Esophagus squamous epithelium (tissue), 5 donors: ENCODE measurements at places on chromosomes 16 and 17. TPM values are rescaled to one million over a fixed set of nuclear protein-coding genes. Genes with fewer than 3 reads are reported as not detected.

GRCh38 chr17:44965481-44966234 lies 2.4 kb downstream of the C1QL1 start:
- H3K4me1 ChIP-seq: peaks cover 44% of the 10 kb centered on the region
- no peaks in the 10 kb centered on the region for H3K36me3 ChIP-seq
- H3K4me3 ChIP-seq: no peak overlapping the region
- H3K27ac ChIP-seq: no peak overlapping the region

DNA sequence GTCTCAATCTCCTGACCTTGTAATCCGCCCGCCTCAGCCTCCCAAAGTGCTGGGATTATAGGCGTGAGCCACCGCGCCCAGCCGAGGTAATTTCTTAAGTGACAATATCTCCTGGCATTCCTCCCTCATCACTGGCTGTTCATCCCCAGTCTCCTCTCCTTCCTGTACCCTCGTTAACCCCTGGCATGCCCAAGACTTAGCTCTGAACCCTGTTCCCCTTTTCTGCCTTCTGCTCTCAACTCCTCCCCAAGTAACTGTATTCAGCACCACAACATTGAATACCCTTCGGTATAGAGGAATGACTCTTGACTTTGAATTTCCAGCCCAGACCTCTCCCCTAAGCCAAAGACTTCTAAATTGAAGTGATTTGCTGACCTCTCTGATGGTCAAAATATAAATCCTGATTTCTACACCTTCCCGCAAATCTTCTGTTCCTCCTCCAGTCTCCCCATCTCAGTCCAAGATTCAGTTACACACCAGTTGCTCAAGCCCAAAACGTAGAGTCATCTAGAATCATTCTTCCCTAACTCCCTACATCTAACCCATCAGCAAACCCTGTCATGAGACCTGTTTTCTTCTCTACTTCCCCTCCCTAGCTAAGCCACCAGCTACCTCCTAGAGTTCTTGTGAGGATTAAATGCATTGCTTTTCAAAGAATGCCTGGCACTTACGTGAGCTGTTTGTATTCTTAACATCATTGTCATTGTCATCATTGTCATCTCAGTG lies 14.8 kb downstream of the PMP22 start:
- H3K36me3 ChIP-seq: no peaks in the 10 kb centered on the region
- H3K4me1 ChIP-seq: peaks cover 85% of the 10 kb centered on the region
- no peak for DNase-seq
- H3K4me3 ChIP-seq: no peak overlapping the region

- H3K27ac ChIP-seq: no peak overlapping the region
- H3K27me3 ChIP-seq: peaks cover 4% of the 10 kb centered on the region
- peaks cover 3% of the 10 kb centered on the region for H3K4me1 ChIP-seq
- no peaks in the 10 kb centered on the region for H3K36me3 ChIP-seq
- no peak overlapping the region for H3K4me3 ChIP-seq
Observed at GRCh38 chr16:79293836-79294460, 306.6 kb downstream of the MAF start.

- H3K27ac ChIP-seq: peak overlapping the region; percentile 88
- H3K4me3 ChIP-seq: peak overlapping the region; percentile 86
- peaks cover 42% of the 10 kb centered on the region for H3K36me3 ChIP-seq
- DNase-seq: no peak
- H3K27me3 ChIP-seq: peaks cover 17% of the 10 kb centered on the region
Observed at GRCh38 chr17:78127239-78127887, 1.2 kb downstream of the TMC6 start.

DNA sequence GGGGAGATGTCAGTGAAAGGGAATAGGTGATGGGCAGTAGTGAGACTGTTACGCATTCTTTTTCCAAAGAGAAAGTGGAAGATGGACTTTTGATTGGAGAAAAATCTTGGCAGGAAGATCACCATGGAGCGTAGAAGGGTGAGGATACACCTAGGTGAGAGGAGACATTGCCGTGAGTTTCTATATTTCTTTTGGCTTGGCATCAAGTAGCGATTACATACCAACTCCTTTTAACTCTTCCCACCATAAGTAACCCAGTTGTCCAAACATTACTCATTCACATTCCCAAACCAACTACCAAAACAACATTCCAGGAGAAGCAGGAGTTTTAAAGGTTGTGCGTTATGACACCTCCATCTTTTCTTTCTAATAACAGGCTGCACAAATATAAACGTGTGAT lies 10.7 kb upstream of the KRT28 start:
- no peak overlapping the region for H3K27ac ChIP-seq
- no peak overlapping the region for H3K4me3 ChIP-seq
- no peaks in the 10 kb centered on the region for H3K4me1 ChIP-seq
- DNase-seq: no peak
- H3K27me3 ChIP-seq: no peaks in the 10 kb centered on the region

DNA sequence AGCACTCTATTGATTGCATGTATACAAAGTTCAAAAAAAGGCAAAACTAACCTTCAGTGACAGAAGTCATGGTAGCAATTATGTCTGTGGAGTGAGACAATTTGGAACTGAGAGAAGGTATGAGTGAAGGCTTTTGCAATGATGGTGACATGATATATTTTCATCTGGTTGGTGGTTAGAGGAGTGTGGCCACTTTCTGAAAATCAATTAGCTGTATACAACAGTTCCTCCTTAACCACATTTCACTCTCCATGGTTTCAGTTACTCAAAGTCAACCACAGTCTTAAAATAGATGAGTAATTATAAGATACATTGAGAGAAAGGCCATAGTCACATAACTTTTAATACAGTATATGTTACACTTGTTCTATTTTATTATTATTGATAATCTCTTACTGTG lies 26.2 kb downstream of the ADAMTS18 start:
- H3K36me3 ChIP-seq: no peaks in the 10 kb centered on the region
- no peaks in the 10 kb centered on the region for H3K4me1 ChIP-seq
- no peak overlapping the region for H3K27ac ChIP-seq
- no peak overlapping the region for H3K4me3 ChIP-seq

DNA sequence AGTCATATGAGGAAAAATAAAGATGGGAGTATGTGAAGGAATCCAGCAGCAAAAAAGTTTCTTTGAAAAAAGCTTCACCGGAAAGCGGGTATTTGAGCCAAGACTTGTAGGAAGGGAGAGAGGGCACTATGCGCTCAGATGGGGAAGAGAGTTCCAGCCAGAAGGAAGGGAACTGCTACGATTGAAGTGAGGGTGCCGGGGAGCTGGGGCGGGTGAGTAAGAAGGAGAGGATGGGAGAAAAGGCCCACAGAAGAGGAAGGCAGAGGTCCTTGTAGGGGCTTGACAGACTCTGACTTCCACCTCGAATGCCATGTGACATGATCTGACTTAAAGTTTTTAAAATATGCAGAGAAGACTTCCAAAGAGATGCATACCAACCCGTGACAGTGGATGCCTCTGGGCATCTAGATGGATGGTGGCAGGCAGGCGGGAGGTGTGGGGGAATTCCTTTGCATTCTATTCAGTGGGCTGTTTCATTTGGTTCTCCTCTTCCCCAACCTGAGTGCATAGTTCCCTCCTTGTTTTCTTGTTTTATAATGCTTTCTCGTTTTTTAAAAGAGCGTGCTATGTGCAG lies 44.9 kb downstream of the CDRT4 start:
- no peak overlapping the region for H3K4me3 ChIP-seq
- DNase-seq: no peak
- no peak overlapping the region for H3K27ac ChIP-seq
- no peaks in the 10 kb centered on the region for H3K27me3 ChIP-seq
- H3K36me3 ChIP-seq: no peaks in the 10 kb centered on the region

- DNase-seq: no peak
- peaks cover 4% of the 10 kb centered on the region for H3K36me3 ChIP-seq
- no peak overlapping the region for H3K4me3 ChIP-seq
- no peaks in the 10 kb centered on the region for H3K4me1 ChIP-seq
Observed at GRCh38 chr17:45640141-45640850, 143.8 kb upstream of the CRHR1 start.

DNA sequence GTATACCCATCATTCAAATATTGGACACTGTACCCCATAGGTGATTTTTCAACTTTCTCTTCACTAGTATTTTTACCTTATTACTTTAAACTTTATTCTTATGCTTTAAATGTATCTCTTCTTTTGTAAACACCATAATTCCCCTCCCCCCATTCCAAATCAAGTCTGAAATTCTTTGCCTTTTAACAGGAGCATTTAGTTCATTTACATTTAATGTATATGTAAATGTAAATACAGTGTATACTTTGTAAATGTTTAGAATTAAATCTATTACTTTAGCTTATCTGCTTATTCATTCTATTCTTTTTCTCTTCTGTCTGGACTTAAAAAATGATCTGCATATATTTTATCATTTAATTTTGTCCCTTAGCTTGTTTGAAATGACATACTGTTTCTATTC lies 30.0 kb upstream of the ADGRG1 start:
- H3K27me3 ChIP-seq: no peaks in the 10 kb centered on the region
- H3K4me3 ChIP-seq: no peak overlapping the region
- no peaks in the 10 kb centered on the region for H3K4me1 ChIP-seq
- H3K36me3 ChIP-seq: no peaks in the 10 kb centered on the region

- no peaks in the 10 kb centered on the region for H3K36me3 ChIP-seq
- peaks cover 19% of the 10 kb centered on the region for H3K4me1 ChIP-seq
- peak overlapping the region; percentile 43 for H3K27ac ChIP-seq
- no peaks in the 10 kb centered on the region for H3K27me3 ChIP-seq
- DNase-seq: no peak
Observed at GRCh38 chr17:27323538-27324215, 29.8 kb downstream of the WSB1 start.

- H3K27me3 ChIP-seq: no peaks in the 10 kb centered on the region
- H3K4me3 ChIP-seq: no peak overlapping the region
- peaks cover 51% of the 10 kb centered on the region for H3K36me3 ChIP-seq
- H3K27ac ChIP-seq: no peak overlapping the region
- no peak for DNase-seq
Observed at GRCh38 chr17:17164676-17165075, 41.5 kb downstream of the PLD6 start.

- H3K27ac ChIP-seq: no peak overlapping the region
- no peak overlapping the region for H3K4me3 ChIP-seq
- H3K4me1 ChIP-seq: peaks cover 32% of the 10 kb centered on the region
- no peak for DNase-seq
- H3K36me3 ChIP-seq: peaks cover 7% of the 10 kb centered on the region
Observed at GRCh38 chr16:57651344-57652333, 16.5 kb upstream of the ADGRG3 start.

GRCh38 chr16:23905027-23905426 lies 69.2 kb downstream of the PRKCB start:
- H3K4me3 ChIP-seq: no peak overlapping the region
- H3K4me1 ChIP-seq: no peaks in the 10 kb centered on the region
- peak overlapping the region; percentile 52 for H3K27ac ChIP-seq
- DNase-seq: no peak
- H3K36me3 ChIP-seq: no peaks in the 10 kb centered on the region

DNA sequence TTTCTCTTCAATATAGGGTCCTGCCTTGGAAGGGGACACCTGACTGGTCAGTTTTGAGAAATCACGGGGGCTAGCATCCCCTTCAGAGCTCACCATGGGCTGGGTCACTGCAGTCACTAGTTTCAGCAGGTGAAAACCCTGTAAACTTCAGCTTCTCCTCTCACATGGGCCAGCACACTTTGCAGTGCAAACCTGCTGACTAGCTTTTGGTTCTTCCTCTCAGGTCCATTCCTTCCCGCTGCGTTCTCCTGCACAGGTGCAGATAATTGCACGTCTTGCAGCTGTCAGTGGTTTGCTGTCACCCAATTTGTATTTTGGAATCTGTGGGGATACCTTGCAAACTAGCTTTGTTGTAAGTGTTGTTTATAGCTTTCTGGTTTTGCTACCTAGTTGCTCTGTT lies 95.1 kb downstream of the LYRM1 start:
- no peaks in the 10 kb centered on the region for H3K36me3 ChIP-seq
- no peaks in the 10 kb centered on the region for H3K27me3 ChIP-seq
- H3K4me3 ChIP-seq: no peak overlapping the region
- H3K27ac ChIP-seq: no peak overlapping the region
- no peaks in the 10 kb centered on the region for H3K4me1 ChIP-seq

Gene PRCD
- 0.73 TPM for total RNA-seq

Gene FSCN2
- total RNA-seq: not detected

Gene CHRNE
- not detected for total RNA-seq

Gene CD300H
- total RNA-seq: not detected

Gene LRRC37A
- total RNA-seq: 1.1 TPM

Gene CDRT15L2
- not detected for total RNA-seq

Gene SMPD3
- 2.3 TPM for total RNA-seq
